ENCODE measurements at places on chromosomes 16 and 17. TPM values are rescaled to one million over a fixed set of nuclear protein-coding genes. Genes with fewer than 3 reads are reported as not detected.

HES7 gene
- total RNA-seq, result 0.37 TPM

UTS2R gene
- total RNA-seq, result not detected

SCIMP gene
- total RNA-seq, result 0.67 TPM

CACNG3 gene
- not detected for total RNA-seq

GCGR gene
- not detected for total RNA-seq

DPEP3 gene
- not detected for total RNA-seq

SYCE1L gene
- total RNA-seq, result not detected

TAC4 gene
- not detected for total RNA-seq

DUSP14 gene
- total RNA-seq, result 17.8 TPM

KRT25 gene
- total RNA-seq, result not detected

RCVRN gene
- not detected for total RNA-seq

STH gene
- total RNA-seq, result not detected

ADAD2 gene
- total RNA-seq, result not detected

DNA sequence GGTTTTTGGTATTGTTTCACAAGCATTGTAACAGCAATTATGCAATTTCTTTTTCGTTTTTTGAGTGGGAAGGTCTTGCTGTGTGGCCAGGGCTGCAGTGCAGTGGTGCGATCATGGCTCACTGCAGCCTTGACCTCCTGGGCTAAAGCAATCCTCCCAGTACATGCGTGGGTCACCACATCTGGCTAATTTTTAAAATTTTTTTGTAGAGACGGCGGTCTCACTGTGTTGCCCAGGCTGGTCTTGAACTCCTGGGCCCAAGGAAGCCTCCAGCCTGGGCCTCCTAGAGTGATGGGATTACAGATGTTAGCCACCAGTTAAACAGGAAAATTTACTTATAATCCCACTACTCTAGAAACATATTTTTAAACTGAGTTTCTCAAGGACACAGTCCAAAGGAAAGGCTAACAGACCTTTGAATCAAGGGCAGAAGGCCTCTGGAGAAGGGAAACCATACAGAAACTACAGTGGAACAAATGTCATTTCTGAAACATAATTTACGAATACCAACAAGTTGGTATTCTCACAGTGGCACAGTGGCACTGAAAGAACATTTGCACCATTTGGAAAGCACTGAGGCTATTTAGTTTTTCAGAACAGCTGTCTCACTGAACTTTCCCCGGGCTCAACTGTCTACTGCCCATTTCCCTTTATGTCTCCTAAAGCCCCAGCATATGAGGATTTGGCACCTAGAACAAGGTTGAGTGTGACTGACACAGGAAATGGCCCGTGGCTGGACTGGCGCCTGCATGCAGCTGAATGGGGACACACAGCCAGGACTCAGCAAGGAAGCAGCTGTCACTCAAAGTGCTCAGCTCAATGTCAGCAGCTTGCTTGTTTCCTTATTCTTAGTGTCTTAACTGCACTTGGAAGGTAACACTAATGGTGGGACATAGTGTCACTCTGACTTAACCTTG lies 2.8 kb upstream of the PRKAR1A start:
- peak; percentile 59 for DNase-seq

GRCh38 chr16:52077607-52078006 lies 469.3 kb downstream of the TOX3 start:
- no peak for DNase-seq

GRCh38 chr16:10629592-10629963 lies 49.2 kb upstream of the EMP2 start:
- DNase-seq, result no peak

DNA sequence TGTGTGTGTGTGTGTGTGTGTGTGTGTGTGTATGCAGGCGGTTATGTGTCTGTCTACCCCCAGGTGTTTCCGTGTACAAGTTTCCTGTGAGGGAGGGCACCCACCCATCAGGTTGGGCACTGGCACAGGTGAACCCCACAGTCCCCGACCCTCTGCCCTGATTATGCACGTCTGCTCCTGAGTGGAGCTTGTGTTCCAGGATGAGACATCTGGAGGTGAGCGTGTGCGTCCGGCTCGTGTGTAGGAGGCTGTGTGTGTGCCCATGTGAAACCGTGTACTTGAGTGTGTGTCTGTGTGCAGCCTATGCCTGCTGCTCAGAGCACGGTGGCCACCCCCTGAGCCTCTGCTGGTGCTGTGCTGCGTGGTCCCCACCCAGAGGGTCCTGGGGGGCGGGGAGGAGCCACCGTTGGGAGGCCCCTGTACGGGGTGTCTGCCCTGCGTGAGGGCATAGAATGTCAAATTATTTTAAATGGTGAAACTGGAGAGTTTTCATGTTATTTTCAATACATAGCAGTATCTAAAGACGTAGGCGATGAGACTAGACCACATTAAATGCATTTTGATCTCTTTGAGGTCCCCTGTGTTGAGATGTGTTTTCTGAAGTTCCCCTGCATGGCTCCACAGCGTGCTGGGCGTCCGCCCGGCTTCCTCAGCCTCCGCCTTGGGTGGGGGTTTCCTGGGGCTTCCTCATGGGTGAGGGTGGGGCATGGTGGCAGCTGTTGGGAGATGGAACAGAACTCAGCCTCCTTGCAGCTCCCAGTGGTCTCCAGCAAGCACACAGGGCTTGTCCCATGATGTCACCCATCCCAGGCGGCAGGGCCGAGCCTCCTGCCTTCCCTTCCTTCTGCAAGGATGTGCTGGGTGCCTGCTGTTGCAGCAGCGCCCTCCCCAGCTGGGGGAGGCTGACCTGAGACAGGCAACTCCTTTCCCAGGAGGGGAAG lies 43.4 kb downstream of the KCNJ12 start:
- no peak for DNase-seq

DNA sequence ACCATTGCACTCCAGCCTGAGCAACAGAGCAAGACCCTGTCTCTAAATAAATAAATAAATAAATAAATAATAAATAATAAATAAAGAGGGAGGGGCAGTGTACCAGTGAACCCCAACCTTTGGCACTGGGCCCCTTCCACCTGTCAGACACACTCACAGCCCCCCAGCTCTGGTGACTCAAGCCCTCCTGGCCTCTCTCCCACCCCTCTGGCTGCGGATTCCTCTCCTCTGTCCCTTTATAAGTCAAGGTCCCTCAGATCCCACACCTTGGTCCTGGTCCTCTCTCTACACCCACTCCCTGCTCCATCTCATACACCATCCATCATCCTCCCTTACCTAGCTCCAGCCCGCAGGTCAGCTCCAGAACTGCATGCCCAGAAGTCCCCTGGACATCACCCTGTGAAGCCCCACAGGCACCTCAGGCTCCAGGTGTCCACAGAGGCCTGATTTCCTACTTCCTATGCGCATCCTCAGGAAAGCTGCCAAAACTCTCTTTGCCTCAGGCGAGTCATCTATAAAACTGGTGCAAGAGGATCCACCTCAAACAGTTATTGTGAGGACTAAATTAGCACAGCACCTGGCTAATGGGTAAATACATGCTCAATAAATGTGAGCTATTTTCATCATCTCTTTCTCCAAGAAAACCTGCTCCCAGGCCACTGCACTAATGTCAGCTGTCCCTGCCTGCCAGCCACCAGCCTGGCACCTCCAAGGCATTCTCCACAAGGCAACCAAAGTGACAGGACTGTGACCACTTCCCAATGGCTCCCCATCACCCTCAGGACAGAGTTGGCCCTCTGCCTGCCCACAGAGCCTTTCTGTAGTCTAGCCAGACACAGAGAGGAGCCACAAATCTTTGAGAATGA lies 46.8 kb downstream of the BEAN1 start:
- no peak for DNase-seq

- DNase-seq, result no peak
These were observed 8.0 kb downstream of the CLUH start for GRCh38 chr17:2703606-2704005.

DNA sequence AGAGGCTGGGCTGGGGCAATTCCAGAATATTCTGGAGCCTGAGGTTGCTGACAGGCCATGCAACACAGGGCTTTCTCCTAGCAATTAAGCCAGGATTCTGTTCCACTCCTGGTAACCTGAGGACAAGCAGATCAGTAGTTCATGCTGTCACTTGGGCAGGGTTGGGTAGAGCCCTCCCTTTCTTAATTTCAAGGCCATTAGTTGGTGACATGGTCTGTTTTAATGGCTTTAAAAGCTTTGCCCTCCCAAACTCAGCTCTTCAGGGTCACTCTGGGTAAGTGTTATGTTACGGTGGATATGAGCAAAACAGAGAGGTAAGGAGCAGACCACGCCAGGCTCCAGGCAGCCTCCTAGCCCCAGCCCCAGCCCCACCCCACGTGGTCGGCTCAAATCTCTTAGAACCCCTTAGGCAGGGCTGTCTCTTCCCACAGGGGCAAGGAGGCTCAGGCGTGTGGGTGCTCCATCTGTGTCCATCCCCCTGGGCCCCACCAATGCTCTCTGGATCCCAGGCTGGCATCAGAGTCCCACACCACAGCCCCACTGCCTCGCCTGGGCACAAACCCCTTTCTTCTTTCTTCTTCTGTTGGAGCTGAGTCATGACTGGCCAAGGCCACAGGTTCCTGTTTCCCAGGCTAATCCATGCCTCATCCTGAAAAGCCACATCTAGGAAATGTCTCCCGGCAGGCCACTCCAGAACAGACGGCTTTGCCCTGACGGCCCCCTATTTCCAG lies 27.5 kb downstream of the CEP295NL start:
- DNase-seq, result no peak

GRCh38 chr17:58327363-58328194 lies 1.0 kb downstream of the TSPOAP1 start:
- DNase-seq, result peak; percentile 94

GRCh38 chr17:82388922-82389283 lies 17.3 kb downstream of the UTS2R start:
- no peak for DNase-seq

GRCh38 chr16:13414154-13414553 lies 505.8 kb upstream of the ERCC4 start:
- DNase-seq, result no peak

GRCh38 chr17:62163847-62164246 lies 98.8 kb upstream of the MED13 start:
- no peak for DNase-seq

GRCh38 chr17:70868149-70868548 lies 698.8 kb downstream of the KCNJ2 start:
- DNase-seq, result no peak

DNA sequence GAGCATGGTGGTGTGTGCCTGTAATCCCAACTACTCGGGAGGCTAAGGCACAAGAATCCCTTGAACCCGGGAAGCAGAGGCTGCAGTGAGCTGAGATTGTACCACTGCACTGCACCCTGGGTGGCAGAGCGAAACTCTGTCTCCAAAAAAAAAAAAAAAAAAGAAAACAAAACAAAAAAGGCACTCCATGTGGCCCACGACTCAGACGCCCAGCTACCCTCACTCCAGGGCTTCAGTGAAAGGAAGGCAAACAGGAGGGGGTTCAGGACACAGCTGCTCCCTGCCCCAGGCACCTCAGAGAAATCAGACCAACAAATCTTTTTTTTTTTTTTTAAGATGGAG lies 91.7 kb downstream of the LITAF start:
- no peak for DNase-seq

DNA sequence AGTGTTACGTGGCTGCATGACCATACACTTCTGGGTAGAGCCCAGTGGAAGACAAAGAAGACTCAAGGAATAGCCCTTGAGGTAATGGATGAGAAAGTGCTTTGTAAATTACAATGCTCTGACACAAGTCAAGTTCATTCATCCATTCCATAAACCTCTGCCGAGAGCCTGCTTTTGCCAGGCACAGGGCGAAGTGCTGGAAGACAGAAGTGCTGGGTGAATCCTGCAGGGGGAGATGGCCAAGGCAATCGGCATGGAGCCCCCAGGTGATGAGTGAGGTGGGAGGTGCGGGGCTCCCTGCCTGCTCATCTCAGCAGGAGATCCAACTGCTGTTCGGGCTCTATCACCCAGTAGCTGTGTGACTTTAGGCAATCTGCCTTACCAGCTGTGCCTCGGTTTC lies 2.8 kb upstream of the SOCS3 start:
- DNase-seq, result no peak

- peak; percentile 95 for DNase-seq
These were observed 697 bp downstream of the CTF1 start for GRCh38 chr16:30896889-30897733.

DNA sequence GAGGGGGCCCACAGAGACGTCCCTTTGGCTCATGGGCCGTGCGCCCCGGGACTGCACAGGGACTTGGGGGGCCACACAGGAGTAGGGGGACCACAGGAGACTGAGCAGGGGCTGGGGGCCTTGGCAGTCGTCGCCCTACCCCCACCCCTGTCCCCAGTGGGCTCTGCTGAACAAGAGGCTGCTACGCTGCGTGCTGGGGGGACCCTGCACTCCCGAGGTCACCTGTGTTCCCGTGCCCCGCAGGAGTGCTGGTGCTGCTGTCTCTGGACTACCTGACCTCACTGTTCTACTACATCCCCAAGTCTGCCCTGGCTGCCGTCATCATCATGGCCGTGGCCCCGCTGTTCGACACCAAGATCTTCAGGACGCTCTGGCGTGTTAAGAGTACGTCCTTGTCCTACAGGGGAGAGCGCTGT lies 14.4 kb upstream of the RNF213 start:
- no peak for DNase-seq

- DNase-seq, result peak; percentile 90
These were observed 112.0 kb upstream of the SMURF2 start for GRCh38 chr17:64773836-64774761.
